ENCODE measurements at places on chromosomes 2 and 18.

DNA sequence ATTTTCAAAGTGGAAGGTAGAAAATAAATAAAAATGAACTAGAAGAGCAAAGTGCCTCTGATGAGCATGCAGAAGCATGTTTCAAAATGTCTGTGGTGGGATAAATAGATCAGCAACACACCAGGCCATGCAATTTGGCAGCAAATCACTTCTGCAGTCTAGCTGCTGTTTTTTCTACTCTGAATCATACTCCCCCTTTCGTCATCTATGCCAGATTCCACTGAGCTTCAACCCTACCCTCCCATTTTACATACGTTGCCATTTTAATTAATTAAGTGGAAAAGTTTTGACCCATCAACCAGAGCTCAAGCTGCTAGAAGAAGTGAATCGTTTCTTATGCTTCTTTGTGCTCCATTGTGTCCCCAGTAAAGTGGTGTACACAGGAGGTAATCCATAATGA lies 79.3 kb downstream of the NRXN1 start:
- no peak for DNase-seq

DNA sequence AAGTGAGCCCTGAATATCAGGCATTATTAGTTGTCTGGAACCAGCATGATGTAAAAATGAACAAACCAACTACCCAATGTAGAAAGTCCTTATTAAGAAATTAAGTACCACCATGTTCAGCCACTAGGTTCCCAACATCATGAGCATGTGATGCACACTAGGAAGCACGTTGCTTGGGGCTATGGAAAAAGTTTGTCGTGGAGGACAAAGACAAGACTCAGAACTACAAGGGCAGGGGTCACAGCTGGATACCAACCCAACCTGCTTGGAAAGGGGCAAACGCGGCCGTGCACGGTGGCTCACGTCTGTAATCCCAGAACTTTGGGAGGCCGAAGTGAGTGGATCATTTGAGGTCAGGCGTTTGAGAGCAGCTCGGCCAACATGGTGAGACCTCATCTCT lies 64.0 kb downstream of the ADNP2 start:
- DNase-seq = no peak

GRCh38 chr18:7939521-7939920 lies 372.4 kb downstream of the PTPRM start:
- DNase-seq = no peak

GRCh38 chr18:51726614-51727013 lies 529.1 kb upstream of the MEX3C start:
- no peak for DNase-seq

GRCh38 chr2:164934401-164935117 lies 20.8 kb downstream of the SLC38A11 start:
- no peak for DNase-seq

DNA sequence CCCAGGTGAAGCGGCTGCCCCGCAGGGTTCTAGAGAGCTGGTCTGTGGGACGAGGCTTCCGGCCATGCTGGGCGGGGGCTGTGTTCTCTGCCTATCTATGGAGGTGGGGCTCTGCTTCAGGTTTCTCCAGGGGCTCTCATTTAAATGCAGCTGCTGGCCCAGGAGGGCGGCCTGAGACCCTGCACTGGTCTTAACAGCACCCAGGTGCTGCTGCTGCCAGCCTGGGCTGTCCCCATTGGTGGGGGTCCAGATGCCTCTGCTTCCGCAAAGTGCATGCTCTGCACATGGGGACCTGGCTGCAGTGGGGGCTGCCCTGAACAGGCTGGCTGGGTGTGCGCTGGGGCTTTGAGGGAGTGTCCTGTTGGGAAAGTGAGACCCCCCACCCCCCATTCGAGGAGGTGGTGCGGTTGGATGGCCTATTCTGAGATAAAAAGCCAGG lies 29.7 kb upstream of the ALLC start:
- no peak for DNase-seq

DNA sequence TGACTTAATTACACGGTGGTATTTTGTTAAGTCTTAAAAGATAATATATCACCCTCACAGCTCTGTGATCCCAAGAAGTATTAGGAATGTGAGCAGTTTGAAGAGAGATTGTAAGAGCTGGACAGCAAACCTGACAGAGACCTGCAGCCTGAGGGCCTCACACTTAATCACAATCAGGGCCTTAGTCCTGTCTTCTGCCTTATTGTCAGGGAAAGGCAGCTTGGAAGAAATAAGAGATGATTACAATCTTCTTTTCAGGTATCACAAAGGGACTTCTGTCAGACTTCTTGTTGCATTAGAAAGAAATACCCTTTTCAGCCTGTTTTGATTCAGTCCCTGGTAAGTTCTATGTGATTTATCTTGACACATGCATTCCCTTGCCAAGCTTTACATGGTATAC lies 1433.8 kb upstream of the SLC39A10 start:
- no peak for DNase-seq
